ENCODE measurements at places on chromosomes 5 and 9. TPM values are rescaled to one million over a fixed set of nuclear protein-coding genes. Genes with fewer than 3 reads are reported as not detected.

C9orf153 gene
- not detected for total RNA-seq

ADAMTS2 gene
- total RNA-seq = 8.3 TPM

FCN1 gene
- 13.8 TPM for total RNA-seq

FRMD3 gene
- total RNA-seq = 21.7 TPM

SLC25A25 gene
- 34.5 TPM for total RNA-seq

BNC2 gene
- 25.7 TPM for total RNA-seq

APBA1 gene
- total RNA-seq = 11.3 TPM

ATG12 gene
- total RNA-seq = 18.7 TPM

PRDM9 gene
- total RNA-seq = not detected

C9orf72 gene
- 31.0 TPM for total RNA-seq

DRD1 gene
- total RNA-seq = 0.16 TPM

SLC6A3 gene
- total RNA-seq = not detected

FOXD4L5 gene
- total RNA-seq = not detected

PKD2L2 gene
- not detected for total RNA-seq

TAF11L10 gene
- not detected for total RNA-seq

NME5 gene
- not detected for total RNA-seq

IFNA17 gene
- total RNA-seq = not detected

HAVCR2 gene
- 2.0 TPM for total RNA-seq

All from transverse colon (tissue), 4 donors.